Activated CD4-positive, alpha-beta T cell treated with anti-CD3 and anti-CD28 coated beads for 4 hours (primary cell): ENCODE measurements at places on chromosomes 1 and 21.

- DNase-seq, result no peak
Observed at GRCh38 chr1:84731519-84731918, 41.3 kb upstream of the SSX2IP start.

- DNase-seq, result no peak
Observed at GRCh38 chr1:43547538-43548072, 16.9 kb downstream of the PTPRF start.

DNA sequence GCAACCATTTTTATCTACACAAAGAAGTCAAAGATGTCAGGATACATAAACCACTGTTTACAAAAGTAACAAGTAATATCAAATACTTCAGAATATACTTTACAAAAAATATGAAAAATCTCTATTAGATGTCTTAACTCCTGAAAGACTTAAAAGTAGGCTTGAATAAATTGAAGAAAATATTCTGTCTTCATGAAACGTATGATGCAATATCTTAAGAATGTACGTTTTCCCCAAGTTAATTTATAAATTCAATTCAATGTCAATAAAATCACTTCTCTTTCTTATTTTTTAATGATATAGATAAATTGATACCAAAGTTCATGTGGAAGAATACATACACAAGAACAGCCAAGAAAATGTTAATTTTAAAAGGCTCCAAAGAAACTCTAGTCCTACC, 6.0 kb downstream of the KRTAP19-7 start:
- no peak for DNase-seq

DNA sequence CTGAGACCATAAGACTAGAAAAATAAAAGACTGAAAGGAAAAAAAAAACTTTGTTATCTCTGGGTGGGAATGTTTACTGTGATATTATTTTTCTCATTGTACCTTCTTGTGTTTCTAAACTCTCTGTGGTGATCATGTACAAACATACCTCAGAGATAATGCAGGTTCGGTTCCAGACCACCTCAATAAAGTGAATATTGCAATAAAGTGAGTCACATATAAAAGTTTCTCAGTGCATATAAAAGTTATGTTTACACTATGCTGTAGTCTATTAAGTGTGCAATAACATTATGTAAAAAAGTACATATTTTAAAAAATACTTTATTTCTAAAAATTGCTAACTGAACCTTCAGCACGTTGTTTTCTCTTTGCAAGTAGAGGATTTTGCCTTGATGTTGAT, 137.5 kb downstream of the CENPF start:
- no peak for DNase-seq

GRCh38 chr1:245420926-245421325, 266.1 kb downstream of the KIF26B start:
- DNase-seq, result no peak

- DNase-seq, result no peak
Observed at GRCh38 chr1:221983444-221983843, 241.6 kb upstream of the DUSP10 start.

- no peak for DNase-seq
Observed at GRCh38 chr1:167301355-167301754, 80.7 kb downstream of the POU2F1 start.

DNA sequence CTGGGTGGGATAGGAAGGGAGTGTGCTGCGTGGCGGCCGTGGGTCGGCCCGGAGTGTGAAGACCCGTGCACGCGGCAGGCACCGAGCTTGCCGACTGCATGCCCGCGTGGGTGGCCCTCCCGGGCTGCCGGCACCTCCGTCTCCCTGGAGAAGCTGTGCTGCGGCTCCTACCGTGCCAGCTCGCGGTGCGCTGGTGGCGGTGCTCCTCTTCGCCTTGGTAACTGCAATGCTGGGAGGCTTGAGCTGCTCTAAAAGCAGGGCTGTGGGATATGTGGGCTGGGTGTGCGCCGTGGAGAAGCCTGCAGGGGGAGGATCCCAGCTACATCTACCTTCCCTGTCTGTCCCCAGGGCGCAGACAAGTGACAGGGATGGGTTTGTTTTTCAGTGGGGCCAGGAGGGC, 2.4 kb downstream of the GABRD start:
- DNase-seq, result no peak

GRCh38 chr1:223718850-223719249, 6.5 kb downstream of the CAPN2 start:
- DNase-seq, result no peak

DNA sequence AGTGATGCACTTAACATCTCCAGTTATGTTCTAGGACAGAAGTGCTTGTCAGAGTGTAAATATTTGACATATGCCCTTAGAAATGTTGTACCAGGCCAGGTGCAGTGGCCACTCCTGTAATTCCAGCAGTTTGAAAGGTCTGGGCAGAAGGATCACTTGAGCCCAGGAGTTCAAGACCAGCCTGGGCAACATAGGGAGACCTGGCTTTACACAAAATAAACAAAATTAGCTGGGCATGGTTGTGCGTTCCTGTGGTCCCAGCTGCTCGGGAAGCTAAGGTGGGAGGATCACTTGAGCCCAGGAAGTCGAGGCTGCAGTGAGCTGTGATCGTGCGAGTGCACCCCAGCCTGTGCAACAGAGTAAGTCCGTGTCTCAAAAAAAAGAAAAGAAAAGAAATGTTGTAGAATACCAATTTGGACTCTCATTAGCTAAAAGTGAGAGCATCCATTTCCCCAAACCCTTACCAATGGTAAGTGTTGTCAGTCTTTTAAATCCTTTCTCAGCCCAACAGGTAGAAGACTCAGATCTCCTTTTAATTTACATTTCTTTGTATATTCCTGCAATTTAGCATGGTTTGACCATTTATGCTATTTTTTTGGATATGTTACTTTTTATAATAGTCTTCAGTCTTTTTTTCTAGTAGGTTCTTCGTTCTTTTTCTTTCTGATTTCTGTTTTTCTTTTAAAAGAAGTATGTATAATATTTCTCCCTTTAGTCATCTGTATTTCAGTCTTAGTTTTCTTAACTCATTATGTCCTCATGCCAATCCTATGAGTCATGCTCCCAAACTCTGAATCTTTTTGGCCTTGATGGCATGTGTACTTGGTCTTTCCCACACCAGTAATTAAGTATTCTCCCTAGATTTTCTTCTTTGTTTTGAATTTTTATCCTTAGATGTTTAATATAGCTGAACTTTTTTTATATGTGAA, 74.4 kb downstream of the CAMTA1 start:
- no peak for DNase-seq

DNA sequence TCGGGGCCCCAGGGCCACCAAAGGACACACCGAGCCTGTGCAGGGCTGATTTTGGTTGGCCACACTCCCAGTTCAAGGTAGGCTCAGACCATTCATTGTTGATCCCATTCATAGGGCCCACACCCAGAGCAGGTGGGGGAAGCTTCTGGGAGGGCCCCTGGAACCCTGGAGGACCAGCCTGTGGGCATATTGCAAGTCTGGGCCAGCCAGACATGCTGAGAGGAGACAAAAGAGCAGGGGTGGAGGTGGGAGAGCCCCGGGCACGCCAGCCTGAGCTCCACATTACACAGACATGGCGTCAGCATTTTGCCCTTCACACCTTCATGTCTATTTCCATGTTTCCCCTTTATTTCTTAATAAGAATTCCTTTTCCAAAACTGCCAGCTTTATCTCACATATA, 25.7 kb downstream of the PMVK start:
- DNase-seq, result no peak

- no peak for DNase-seq
Observed at GRCh38 chr1:21383785-21384401, 56.0 kb upstream of the NBPF3 start.

DNA sequence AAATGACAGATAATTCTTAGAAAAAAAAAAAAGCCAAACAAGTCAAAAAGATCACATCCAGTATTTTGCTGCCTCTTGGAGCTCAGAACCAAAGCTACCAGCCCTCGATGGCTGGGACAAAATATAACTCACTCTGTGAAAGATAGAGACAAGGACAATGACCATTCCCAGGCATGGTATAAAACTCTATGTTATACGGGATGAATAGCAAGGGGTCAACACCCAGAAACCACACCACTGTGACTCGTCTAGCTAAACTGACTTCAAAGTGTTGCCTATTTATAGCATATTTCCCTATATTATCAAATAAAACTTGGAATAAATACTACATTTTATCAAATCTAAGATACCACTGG, 10.1 kb downstream of the TMEM63A start:
- DNase-seq, result no peak

GRCh38 chr1:1144843-1145546, 28.7 kb upstream of the TTLL10 start:
- no peak for DNase-seq

GRCh38 chr1:1292442-1292779, 12.2 kb downstream of the SCNN1D start:
- DNase-seq, result no peak

DNA sequence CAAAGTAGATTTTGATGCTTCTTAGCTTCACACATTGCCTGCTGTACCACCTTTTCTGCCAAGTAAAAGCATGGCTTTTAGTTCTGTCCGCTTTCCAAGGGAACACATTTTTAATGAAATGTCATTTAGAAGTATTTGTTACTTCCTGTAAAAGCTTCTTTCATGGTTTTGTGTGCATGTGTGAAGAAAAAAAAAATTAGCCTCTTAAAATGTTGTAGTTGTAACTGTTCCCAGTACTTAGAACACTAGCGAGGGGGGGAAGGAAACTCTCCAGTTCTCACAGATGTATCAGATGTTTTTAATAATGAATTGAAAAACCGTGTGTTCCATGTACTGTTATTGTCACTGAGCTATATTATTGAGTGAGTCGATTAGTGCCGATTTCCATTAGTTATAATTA, 568.3 kb upstream of the ADGRL2 start:
- DNase-seq, result no peak

- DNase-seq, result peak; percentile 36
Observed at GRCh38 chr1:6785728-6786505, 663 bp downstream of the CAMTA1 start.

DNA sequence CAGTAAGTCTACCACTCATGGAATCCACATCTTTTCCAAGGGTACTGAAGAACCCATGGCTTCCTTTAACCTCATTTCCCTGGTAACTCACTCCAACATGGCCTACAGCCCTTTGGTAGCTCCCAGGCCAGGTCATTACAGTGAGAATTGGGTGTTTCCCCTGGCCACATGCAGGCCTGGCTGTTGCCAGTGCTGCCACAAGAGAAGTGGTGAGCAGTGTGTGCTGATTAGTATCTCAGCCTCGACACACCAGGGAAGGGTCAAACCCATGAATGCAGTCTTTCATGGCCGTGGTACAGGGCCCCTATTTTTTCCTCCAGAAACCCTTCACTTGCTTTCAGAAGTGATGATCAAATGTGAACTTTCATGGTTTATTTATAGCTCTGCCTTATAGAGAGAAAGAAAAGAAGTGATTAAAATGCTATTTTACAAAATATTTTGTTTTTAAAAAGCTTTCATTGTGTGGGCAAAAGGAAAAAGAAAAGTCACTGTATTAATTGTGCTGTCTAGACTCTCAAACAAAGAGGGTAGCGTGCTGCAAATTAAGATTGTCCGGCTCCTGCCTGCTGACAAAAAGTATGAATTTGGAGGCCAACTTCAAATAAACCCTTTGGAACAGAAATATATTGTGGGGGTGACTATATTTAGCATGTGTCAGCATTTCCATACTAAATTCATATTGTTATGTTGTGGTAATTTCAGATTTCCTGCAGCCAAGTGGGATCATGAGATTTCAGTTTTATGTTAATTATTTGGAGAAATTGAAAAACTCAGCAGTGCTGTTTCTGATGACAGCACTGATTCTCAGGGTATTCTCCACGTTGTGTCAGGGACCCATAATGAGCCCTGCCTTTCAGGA, 62.0 kb upstream of the HOOK1 start:
- DNase-seq, result no peak

- DNase-seq, result no peak
Observed at GRCh38 chr1:185152187-185152767, 4.5 kb downstream of the TRMT1L start.

DNA sequence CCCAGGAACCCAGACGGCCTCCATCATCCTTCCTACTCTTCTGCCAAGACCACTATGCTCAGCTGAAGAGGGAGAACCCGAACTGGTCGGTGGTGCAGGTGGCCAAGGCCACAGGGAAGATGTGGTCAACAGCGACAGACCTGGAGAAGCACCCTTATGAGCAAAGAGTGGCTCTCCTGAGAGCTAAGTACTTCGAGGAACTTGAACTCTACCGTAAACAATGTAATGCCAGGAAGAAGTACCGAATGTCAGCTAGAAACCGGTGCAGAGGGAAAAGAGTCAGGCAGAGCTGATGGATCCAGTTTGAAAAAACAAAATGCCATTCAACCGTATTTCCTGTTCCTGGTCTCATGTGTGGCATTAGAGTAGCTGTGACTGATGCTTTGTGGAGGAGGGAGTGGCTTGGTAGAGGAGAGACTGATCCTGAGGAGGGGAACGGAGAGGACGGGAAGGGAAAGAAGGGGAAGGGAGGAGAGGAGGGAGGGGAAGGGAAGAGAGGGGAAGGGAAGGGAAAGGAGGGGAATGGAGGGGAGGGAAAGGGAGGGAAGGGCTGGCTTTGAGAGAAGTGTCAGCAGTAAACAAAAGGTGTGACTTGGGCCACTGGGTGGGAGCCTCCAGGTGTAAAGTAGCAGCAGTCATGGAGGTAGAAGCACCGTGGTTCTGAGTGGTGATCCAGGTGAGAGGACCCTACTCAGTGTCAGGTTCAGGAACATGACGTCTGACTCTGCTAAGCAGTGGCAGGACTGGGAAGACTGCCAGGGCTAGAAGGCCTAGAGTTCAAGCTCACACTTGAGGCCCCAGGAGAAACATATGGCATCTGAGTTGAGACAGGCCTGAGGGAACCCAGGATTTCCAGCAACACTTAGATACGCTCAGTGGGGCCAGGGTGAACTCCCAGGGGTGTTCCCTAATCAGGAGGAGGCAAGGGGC, 846 bp downstream of the HMGB4 start:
- DNase-seq, result no peak

DNA sequence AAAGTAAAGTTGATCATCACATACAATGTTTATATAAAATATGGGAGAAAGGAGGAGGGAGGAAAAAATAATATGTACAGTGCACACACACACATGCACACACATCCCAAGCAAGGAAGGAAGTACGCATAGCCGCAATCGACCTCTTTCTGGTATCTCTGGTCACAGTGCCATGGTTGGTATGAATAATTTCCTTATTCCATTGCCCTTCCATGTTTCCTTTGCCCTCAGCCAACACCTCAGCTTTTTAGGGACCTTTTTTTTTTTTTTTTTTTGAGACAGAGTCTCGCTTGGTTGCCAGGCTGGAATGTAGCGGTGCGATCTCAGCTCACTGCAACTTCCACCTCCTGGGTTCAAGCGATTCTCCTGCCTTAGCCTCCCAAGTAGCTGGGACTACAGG, 20.6 kb downstream of the CITED4 start:
- DNase-seq, result no peak

- DNase-seq, result no peak
Observed at GRCh38 chr1:168734946-168735345, 5.9 kb upstream of the DPT start.
